ENCODE measurements at places on chromosomes 7 and 10. TPM values are rescaled to one million over a fixed set of nuclear protein-coding genes. Genes with fewer than 3 reads are reported as not detected.
A peak's percentile ranks its signal among the peaks of the same experiment; 100 is the strongest.

Gene SPACDR
- 3.6 TPM for total RNA-seq

Gene TRPV6
- not detected for total RNA-seq

Gene ANKMY2
- total RNA-seq = 14.3 TPM

Gene NAT16
- not detected for total RNA-seq

Gene ST8SIA6
- total RNA-seq = not detected

GRCh38 chr7:158014976-158015375 lies 572.6 kb downstream of the PTPRN2 start:
- peaks cover 8% of the 10 kb centered on the region for H3K4me1 ChIP-seq
- H3K36me3 ChIP-seq = no peaks in the 10 kb centered on the region
- H3K4me3 ChIP-seq = no peak overlapping the region

GRCh38 chr7:129222064-129222463 lies 2.8 kb upstream of the AHCYL2 start:
- no peak for DNase-seq
- H3K27me3 ChIP-seq = no peaks in the 10 kb centered on the region
- H3K4me3 ChIP-seq = peak overlapping the region; percentile 52
- peak overlapping the region; percentile 32 for H3K27ac ChIP-seq
- H3K36me3 ChIP-seq = no peaks in the 10 kb centered on the region

GRCh38 chr10:46558392-46559185 lies 2.1 kb upstream of the GPRIN2 start:
- DNase-seq = peak; percentile 16
- peaks cover 24% of the 10 kb centered on the region for H3K27me3 ChIP-seq
- no peaks in the 10 kb centered on the region for H3K36me3 ChIP-seq
- peaks cover 3% of the 10 kb centered on the region for H3K4me1 ChIP-seq
- no peak overlapping the region for H3K4me3 ChIP-seq

DNA sequence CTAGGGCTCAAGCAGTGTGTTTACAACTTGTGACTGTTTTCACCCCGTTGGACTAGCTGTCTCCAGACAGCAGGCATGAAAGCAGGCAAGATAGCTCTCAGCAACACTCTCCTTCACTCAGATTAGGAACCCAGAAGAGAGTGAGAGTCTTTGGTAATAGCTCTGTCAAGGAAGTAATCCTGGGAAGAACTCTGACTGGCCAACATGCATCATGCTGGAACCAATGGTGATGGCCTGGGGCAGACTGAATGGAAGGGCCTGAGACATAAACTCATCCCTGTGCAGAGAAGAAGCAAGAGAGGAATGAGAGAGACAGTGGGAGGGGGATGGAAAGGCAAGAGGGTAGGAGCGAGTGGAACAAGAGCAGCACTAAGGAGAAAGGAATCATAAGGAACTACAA lies 48.9 kb downstream of the AKR1D1 start:
- DNase-seq = no peak
- no peaks in the 10 kb centered on the region for H3K4me1 ChIP-seq
- peaks cover 2% of the 10 kb centered on the region for H3K27me3 ChIP-seq
- H3K27ac ChIP-seq = no peak overlapping the region
- no peak overlapping the region for H3K4me3 ChIP-seq

DNA sequence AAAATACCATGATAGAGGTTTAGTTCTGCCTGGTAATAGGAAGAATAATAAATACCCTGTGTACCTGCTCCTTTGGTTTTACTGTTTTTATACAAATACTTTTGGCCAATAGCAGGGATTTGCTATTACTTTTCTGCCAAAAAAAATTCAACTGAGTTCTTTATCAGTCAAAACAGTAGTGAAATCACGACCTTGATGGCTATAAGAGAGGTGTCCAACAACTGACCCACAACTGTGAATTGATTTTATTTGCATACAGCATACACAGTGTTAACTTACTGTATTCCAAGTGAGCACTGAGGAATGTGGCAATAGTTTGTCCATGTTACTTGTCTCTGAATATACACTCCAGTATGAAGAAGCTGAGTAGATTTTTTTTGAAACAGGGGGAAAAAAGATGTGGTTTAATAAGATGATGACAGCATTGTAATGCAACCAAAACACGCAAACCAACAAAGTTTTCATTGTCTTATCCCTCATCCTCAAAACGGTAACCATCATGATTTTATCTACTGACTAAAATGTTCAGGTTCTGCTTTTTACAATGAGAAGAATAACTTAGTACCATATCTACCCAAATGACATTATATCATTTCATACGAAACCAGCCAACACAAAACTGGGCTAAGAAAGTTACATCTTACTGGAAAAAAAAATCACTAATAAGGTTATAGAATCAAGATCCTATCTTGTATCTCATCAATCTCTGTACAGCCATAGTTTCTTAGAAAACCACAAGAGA lies 63.3 kb downstream of the GSAP start:
- H3K36me3 ChIP-seq = peaks cover 2% of the 10 kb centered on the region
- H3K27ac ChIP-seq = peak overlapping the region; percentile 81
- peaks cover 5% of the 10 kb centered on the region for H3K27me3 ChIP-seq
- DNase-seq = no peak
- no peak overlapping the region for H3K4me3 ChIP-seq

GRCh38 chr7:39428221-39428620 lies 138.0 kb upstream of the YAE1 start:
- H3K4me3 ChIP-seq = no peak overlapping the region
- H3K4me1 ChIP-seq = no peaks in the 10 kb centered on the region
- DNase-seq = no peak
- peaks cover under 1% of the 10 kb centered on the region for H3K27me3 ChIP-seq

DNA sequence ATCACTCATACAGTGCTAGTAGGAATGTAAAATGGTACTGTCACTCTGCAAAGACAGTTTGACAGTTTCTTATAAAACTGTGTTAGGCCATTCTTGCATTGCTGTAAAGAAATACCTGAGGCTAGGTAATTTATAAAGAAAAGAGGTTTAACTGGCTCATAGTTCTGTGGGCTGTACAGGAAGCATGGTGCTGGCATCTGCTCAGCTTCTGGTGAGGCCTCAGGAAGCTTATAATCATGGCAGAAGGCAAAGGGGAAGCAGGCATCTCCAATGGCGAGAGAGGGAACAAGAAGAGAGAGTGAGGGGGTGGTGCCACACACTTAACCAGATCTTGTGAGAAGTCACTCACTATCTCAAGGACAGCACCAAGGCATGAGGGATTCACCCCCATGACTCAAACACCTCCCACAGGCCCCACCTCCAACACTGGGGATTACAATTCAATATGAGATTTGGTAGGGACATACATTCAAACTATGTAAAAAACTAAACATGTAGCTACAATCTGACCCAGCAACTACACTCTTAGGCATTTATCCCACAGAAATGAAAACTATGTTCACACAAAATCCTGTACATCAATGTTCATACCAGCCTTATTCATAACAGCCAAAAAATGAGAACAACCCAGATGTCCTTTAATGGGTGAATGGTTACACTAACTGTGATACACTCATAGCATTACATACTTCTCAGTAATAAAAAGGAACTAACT lies 5.0 kb downstream of the ALDH18A1 start:
- H3K27ac ChIP-seq = no peak overlapping the region
- H3K36me3 ChIP-seq = peaks cover 66% of the 10 kb centered on the region
- no peak overlapping the region for H3K4me3 ChIP-seq
- no peak for DNase-seq

GRCh38 chr10:43237631-43238446 lies 29.0 kb downstream of the RASGEF1A start:
- H3K36me3 ChIP-seq = no peaks in the 10 kb centered on the region
- no peak overlapping the region for H3K4me3 ChIP-seq
- H3K27ac ChIP-seq = no peak overlapping the region
- DNase-seq = no peak

DNA sequence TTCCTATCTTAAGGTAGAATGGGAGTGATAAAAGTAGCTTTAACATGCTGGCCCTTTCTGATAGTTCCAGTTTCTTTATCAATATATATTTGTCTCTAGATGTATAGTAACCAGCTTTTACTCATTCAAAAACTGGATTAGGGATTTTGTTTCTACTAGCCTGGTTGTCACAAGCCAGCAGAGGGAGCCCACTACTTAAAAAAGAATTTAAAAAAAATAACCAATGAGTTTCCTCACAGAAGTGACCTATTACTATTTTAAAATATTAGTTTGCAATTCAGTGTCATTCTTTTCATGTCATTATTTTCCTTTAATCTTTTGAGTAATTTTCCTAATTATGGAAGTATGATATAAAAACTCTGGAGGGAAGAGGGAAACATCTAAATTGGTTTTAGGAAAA lies 142.1 kb downstream of the PHTF2 start:
- no peak overlapping the region for H3K4me3 ChIP-seq
- H3K27me3 ChIP-seq = no peaks in the 10 kb centered on the region
- no peak overlapping the region for H3K27ac ChIP-seq
- H3K4me1 ChIP-seq = peaks cover 7% of the 10 kb centered on the region

DNA sequence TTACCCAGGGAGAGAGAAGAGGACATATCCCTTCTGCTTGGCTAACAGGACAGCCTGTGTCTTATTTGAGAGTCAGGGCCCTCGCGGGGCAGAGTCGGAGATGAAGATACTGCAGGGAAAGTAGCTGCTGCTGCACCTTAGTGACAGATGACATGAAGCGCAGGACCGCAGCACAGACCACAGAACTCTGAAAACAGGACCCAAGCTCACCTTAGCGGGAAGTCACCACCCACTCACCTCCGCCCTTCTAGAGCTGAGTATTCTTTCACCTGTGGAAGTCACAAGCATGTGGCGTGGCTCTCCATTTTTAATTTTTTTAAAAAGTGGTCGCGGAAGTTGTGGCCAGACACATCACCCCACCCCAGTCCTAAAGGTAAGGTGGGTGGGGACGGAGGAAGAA lies 191.4 kb downstream of the FAM107B start:
- no peaks in the 10 kb centered on the region for H3K27me3 ChIP-seq
- peaks cover 85% of the 10 kb centered on the region for H3K4me1 ChIP-seq
- peak overlapping the region; percentile 53 for H3K4me3 ChIP-seq
- peak; percentile 90 for DNase-seq

DNA sequence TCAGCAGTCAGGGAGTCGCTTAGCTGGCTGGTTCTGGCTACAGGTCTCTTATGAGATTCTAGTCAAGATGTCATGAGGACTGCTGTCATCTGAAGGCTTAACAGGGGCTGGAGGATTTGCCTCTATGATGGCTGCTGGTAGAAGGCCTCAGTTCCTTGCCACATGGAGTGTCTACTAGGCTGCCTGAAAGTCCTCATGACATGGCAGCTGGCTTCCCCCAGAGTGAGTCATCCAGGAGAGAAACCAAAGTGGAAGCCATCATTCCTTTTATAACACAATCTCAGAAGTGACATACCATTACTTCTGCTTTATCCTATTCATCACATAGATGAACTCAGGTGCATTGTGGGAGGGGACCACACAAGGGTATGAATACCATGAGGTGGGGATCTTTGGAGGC lies 75.1 kb downstream of the EXOC6 start:
- DNase-seq = no peak
- H3K4me3 ChIP-seq = no peak overlapping the region
- no peak overlapping the region for H3K27ac ChIP-seq
- no peaks in the 10 kb centered on the region for H3K27me3 ChIP-seq
- H3K4me1 ChIP-seq = no peaks in the 10 kb centered on the region

DNA sequence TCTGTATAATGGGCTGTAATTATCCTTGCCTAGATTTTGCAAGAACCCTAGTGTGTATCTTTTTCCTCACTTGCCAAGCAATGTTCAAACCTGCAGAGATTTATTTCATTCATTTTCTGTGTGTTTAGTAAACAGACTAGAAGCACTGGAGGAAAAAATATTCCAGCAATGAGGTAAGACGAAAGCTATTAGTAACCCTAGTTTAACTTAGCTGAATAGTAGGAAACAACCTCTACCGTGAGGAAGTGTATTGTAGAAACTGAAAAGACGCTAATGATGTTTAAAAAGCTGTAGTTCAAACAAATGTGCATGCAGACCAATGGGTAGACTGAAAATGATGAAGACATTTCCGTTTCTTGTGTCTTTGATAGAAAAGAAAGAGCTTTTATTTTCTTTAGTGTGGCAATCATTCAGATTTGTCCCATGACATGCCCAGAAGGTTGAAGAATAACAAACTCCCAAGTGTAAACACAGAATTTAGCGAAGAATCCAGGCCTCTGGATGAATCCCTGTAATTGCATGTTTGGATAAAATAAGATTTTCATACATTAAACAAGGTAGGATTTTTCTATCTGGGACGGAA lies 20.7 kb downstream of the CAV1 start:
- peaks cover 11% of the 10 kb centered on the region for H3K27me3 ChIP-seq
- H3K36me3 ChIP-seq = no peaks in the 10 kb centered on the region
- no peaks in the 10 kb centered on the region for H3K4me1 ChIP-seq
- H3K4me3 ChIP-seq = no peak overlapping the region
- no peak overlapping the region for H3K27ac ChIP-seq
- DNase-seq = no peak

- H3K4me1 ChIP-seq = no peaks in the 10 kb centered on the region
- no peak for DNase-seq
- H3K27ac ChIP-seq = no peak overlapping the region
- no peaks in the 10 kb centered on the region for H3K27me3 ChIP-seq
These were observed 171.8 kb downstream of the NXPH1 start for GRCh38 chr7:8605221-8605620.

DNA sequence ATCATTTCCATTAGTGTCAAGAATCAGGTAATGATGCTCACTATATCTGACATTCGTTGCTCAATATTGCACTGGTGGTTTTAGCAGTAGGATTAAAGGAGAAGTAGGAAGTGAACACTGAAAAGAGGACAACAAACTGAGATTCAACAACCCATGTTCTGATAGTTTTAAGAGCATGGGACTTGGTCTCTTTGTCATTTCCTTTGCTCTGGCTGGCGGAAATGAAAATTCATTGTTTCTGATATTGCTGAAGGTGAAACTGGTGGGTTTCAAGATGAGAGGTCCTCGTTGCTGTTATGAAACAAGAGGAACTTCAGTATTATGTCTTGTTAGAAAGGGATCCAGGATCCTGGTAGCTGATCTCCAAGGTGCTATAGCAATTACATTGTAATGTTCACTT lies 129.0 kb downstream of the DNAH11 start:
- H3K27me3 ChIP-seq = peaks cover 4% of the 10 kb centered on the region
- H3K4me1 ChIP-seq = peaks cover 4% of the 10 kb centered on the region
- no peak overlapping the region for H3K4me3 ChIP-seq

GRCh38 chr7:15557186-15557585 lies 4.6 kb downstream of the AGMO start:
- DNase-seq = no peak
- H3K27ac ChIP-seq = no peak overlapping the region
- no peaks in the 10 kb centered on the region for H3K36me3 ChIP-seq
- H3K4me1 ChIP-seq = no peaks in the 10 kb centered on the region

DNA sequence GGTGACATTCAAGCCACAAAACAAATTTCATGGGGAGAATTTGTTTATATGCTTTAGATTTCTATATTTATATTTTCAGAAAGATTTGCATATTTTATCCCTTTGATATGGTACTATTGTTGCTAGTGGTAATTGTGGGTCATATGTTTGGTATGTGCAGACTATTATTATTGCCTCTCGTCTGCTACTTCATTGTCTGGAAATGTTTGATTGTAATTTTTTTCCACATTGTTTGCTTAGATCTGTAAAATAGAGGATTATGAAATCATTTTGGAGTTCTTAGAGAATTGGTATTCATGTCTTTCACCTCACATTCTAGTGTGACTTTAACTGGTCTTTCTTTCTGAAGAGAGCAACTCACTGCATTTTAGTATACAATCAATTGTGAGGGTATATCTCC lies 44.7 kb downstream of the MYO3A start:
- H3K4me1 ChIP-seq = no peaks in the 10 kb centered on the region
- no peak overlapping the region for H3K27ac ChIP-seq
- H3K4me3 ChIP-seq = no peak overlapping the region
- DNase-seq = no peak
- peaks cover 2% of the 10 kb centered on the region for H3K27me3 ChIP-seq
- no peaks in the 10 kb centered on the region for H3K36me3 ChIP-seq

- H3K36me3 ChIP-seq = peaks cover 23% of the 10 kb centered on the region
- no peaks in the 10 kb centered on the region for H3K4me1 ChIP-seq
- no peak overlapping the region for H3K27ac ChIP-seq
- no peaks in the 10 kb centered on the region for H3K27me3 ChIP-seq
- no peak for DNase-seq
These were observed 71.7 kb downstream of the HYCC1 start for GRCh38 chr7:22942191-22942590.
